ENCODE measurements at places on chromosomes 5 and 9.

- DNase-seq, result peak; percentile 80
Observed at GRCh38 chr9:134556531-134557068, 85.0 kb upstream of the COL5A1 start.

DNA sequence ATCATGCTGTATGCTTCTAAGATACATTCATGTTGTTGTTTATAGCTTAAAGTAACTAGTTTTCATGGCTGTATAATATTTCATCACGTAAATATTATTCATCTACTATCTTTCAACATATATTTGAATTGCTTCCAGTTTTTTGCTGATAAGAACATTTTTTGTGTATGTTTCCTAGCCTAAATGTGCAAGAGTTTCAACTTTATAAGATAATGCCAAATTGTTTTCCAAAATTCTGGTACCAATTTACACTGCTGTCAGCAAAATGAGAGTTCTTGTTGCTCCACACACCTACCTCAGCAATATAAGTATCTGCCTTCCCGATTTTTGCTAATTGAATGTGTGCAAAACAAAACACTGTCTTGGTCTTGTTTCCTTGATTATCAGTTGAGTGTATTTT, 178.3 kb downstream of the CRB2 start:
- no peak for DNase-seq

- no peak for DNase-seq
Observed at GRCh38 chr9:70081120-70081495, 37.5 kb downstream of the MAMDC2 start.

DNA sequence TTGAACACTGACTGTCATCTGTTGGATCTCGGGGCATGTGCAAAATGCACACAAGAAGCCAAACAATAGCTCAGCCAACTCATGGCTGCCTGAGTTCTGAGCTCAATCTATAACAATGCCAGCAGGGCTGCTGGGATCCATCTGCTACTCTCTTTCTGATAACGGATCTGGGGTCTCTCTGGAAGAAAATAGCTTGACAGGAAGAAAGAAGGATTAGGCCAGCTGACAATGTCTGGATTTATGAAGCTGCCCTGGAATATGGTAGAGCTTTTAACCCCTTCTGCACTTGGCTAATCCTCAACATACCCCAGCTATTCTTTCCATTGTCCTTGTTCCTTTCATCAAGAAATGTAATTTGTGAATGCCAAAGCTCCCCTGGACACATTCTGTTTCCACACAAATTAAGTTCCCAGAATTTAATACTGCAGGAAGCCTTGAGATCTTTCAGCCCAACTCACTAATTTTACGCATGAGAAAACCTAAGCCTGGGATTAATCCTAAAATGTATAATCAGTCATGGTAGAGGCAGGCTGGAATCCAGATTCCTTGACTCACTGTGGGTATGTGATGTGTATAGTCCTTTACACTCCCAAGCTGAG, 62.7 kb upstream of the PCA3 start:
- DNase-seq, result no peak

DNA sequence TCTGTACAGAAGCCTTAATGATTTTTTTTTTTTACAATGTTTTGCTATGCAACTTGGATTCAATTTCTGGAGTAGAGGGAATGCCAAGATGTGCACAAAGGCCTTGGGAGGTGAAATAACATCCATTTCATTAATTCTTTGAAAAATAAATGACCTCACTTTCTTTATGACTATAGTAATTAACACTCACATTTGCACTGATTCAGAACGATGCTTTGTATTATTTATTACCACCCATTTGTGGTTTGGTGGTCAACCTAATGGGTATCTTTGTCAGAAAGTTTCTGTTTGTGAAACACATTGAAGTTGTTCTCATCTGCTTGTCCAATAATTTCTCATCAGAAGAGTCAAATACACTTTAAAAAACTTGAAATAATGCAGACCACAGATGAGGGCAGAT, 169.3 kb downstream of the NTRK2 start:
- DNase-seq, result no peak

- no peak for DNase-seq
Observed at GRCh38 chr5:15748266-15748665, 248.3 kb downstream of the FBXL7 start.

GRCh38 chr9:116288658-116289057, 135.1 kb downstream of the PAPPA start:
- DNase-seq, result no peak

DNA sequence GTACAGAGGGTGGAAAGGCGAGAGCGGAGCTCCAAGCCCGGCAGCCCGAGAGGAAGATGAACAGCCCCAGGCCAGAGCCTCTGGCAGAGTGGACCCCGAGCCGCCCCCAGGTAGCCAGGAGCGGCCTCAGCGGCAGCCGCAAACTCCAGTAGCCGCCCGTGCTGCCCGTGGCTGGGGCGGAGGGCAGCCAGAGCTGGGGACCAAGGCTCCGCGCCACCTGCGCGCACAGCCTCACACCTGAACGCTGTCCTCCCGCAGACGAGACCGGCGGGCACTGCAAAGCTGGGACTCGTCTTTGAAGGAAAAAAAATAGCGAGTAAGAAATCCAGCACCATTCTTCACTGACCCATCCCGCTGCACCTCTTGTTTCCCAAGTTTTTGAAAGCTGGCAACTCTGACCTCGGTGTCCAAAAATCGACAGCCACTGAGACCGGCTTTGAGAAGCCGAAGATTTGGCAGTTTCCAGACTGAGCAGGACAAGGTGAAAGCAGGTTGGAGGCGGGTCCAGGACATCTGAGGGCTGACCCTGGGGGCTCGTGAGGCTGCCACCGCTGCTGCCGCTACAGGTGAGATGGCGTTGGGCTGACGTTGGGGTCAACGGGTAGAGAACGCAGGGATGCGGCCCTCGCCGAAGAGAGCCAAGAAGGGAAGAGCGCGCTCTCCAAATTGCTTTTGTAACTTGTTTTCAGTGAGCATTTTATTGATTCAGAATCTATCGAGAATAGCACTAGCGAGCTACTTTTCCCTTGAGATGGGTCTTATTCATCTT, at the start of gene PTGER4:
PTGER4 (plus strand) TSS at position 3 of the 769 bp plus-strand sequence. CDS start 1,079 bp downstream, outside the sequence.
- DNase-seq, result no peak
